ENCODE measurements at places on chromosomes 6 and 20.

GRCh38 chr6:148304976-148305375 lies 37.7 kb upstream of the SASH1 start:
- no peak for DNase-seq

DNA sequence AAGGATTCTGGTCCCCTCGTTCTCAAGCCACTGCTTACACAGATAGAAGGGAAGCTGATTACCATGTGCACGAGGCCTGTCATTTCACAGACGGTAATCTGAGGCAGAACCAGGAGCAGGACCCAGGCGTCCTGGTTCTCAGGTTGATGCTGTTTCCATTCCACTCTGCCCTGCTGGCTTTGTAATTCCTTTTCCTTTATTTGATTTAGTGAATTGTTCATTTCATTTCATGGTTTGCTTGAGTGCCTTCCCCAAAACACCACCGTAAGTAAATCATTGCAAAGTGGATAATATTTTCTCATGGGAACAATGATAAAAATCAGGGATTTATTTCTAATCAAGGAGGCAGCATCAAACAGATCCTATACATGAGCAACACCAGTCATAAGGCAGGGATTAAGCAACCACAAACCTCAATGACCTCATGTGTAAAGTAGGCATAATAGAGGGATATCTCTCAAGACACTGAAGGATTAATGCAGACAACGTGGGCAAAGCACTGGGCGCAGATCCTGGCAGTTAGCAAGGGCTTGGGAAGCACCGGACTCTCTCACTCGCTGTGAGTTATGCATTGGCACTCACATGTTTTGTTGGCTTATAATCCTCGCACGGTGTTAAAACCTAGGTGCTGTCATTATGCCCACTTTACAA lies 229.5 kb upstream of the FOXQ1 start:
- DNase-seq, result no peak

DNA sequence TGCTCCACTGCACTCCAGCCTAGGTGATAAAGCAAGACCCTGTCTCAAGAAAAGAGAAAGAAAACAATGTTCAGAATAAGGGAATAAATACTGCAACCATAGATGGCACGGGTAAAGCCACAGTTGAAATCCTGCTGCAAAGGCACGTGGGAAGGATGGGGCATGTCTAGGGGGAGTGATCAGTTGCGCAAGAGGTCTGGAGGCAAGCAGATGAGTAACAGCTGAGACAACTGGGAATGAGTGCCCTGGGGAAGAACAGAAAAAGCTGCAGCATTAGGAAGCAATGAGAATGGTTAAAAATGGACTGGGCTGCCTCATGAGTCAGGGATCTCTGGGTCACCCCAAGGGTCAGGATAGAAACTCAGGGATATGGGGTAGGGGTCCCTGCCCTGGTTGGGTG lies 96.3 kb downstream of the GMPR start:
- no peak for DNase-seq

DNA sequence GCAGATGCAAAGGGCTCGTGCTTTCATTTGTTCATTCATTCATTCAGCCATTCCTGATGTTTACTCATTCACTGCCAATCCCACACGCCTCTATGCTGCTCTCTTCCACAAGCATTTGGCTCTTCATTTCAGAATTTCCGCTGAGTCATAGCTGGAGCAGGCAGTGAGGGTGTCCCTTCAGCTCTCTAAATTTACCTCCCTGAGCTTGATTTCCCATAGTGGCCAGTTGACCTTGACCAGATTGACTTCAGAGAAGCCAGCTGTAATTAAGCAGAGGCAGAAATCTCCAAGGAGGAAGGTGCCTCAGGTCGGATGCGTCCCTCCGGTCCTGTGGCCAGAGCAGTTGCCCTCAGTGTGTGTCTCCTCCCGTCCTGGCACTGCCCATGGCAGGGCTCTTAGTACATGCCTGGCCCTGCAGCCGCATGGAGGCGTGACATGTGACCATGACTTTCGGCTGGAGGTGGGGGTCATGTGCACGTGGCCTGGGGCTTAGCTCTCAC lies 267.2 kb upstream of the ECI2 start:
- no peak for DNase-seq

DNA sequence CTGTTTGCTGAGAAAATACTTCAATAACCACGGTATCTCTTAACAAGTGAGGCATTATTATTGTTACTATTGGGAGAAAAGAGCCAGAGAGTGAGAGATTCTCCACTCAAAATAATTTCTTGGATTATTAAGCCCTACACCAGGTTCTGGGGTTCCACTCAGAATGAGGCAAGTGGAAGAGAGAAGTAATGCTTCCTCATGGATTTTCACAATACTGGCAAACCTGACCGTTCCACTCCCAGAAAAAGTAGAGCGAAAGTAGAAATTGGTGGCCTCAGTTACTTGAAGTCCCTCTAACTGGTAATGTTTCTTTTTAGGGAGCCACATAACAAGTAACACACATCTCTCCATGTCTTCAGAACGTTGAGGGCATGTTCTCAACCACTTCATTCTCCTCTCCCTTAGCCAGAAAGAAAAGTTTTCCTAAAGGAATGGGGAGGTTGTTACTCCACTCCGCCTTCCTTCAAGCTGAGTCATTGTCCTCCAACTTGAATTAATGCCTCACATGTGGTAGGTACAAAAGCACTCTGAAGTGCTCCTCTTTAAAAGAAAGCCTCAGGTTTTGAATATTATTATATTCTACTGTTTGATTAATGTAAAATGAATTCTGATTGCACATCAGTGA lies 1.9 kb downstream of the BAG2 start:
- no peak for DNase-seq

DNA sequence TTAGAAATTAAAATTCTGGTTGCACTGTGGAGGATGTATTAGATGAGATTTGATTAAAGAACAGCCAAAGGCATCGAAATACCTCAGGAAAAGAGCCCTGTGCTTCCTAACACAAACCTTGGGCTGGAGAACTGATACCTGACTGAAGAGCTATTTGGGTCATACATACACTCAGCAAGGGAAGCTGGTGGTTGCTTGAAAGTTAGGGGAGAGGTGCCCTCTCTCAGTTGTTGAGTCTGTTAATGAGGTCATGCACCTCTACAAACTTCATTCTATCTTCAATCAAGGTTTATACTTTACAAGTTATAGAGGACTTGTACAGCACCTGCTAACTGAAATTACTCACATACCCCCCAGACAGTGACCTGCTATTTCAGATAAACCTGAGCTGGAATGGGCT lies 25.5 kb downstream of the FAM184A start:
- DNase-seq, result no peak

GRCh38 chr20:15643713-15644112 lies 929.5 kb downstream of the KIF16B start:
- no peak for DNase-seq

DNA sequence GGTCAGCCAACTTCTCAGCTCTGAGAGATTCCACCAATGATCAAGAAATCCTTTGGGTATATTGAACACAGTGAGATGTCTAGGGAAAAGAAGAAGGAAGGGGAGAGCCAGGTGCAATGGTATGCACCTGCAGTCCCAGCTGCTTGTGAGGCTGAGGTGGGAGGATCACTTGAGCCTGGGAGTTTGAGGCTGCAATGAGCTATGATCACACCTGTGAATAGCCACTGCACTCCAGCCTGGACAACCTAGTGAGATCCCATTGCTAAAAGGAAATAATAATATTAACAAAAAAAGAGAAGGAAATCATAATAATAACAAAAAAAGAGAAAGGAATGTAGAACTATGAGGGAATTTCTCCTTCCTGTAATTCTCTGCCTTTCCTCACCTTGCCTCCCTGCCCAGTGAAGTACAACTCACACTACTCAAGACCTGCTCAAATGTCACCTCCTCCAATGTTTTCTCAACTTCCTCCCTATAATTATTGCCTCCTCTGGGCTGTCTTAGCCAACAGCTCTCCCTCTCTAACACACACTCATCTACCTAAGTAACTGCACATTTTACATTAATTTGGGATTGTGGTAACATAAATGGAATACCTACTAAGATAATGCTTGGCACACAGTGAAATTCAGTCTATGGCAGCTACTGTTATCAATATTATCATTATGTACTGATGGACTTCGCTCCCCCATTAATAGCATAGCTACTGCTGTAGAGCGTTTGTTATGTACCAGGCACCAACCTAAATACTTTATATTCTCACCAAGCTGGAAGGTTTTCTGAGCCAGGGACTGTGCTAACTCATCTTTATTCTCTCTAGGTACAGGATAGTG lies 103.6 kb downstream of the KIF13A start:
- no peak for DNase-seq

DNA sequence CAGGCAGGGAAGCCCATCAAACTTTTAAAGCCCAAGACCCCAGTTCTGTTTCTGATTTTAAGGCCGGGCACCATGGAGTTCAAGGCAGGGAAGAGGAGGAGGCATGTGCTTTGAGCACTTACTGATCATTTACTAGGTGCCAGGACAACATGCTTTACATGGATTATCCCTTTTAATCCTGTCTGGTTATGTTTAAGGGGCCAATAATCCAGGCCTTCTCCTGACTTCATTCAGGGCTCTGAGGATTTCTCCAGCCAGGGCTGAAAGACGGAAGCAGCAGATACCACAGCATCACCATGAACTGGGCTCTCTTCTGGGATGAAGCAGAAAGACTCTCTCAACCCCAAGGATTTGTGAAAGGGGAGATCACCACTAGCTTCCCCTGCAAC lies 4.1 kb downstream of the CCND3 start:
- DNase-seq, result no peak

- no peak for DNase-seq
Measured at GRCh38 chr20:34891166-34892062, 15.0 kb downstream of the ACSS2 start.

DNA sequence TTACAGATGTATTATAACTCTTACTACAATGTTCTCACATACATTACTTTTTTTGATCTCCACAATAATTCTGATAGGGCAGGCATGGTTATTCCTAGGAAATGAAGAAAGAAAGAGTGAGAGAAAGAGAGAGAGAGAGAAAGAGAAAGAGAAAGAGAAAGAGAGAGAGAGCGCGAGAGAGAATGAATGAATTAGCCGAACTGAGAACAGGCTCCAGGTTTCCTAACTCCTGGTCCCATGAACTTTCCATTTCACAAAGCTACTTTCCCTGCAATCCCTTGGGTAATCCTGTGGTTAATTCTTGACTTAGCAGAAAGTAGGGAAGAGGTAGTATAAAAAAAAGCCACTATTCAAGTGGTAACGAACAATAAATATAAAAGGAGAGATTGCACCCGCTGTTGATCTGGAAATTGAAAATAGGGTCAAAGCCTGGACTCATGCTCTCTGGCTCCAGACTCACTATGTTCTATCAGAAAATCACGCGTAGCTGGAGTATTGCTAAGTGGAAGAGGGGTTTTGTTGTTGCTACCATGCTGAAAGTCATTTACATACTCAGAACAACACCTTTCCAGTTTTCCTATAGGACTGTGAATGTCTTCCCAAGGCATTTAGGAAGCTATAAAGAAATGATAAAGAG lies 131.2 kb downstream of the CCDC170 start:
- DNase-seq, result no peak

GRCh38 chr6:28218312-28219248 lies 6.5 kb upstream of the ZSCAN9 start:
- DNase-seq, result no peak

GRCh38 chr6:159020011-159020410 lies 20.0 kb upstream of the RSPH3 start:
- DNase-seq, result no peak

DNA sequence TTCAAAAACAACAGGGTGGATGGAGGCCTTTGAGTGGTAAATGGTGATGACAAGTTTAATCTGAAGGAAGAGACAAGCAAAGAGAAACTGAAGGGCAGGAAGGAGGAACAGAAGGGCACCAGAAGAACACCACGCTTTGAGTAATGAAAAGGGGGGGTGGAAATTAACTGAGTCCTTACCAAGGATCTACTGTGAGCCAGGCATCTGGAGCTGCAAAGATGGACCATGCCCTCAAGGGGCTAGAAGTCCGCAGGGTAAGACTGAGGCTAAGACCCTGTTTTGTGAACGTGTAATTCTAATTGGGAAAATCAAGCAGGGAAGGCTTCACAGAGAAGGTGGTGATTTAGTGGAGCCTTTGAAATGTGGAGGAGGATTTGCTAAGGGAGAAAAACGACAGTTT lies 1.6 kb downstream of the NDRG3 start:
- DNase-seq, result no peak

DNA sequence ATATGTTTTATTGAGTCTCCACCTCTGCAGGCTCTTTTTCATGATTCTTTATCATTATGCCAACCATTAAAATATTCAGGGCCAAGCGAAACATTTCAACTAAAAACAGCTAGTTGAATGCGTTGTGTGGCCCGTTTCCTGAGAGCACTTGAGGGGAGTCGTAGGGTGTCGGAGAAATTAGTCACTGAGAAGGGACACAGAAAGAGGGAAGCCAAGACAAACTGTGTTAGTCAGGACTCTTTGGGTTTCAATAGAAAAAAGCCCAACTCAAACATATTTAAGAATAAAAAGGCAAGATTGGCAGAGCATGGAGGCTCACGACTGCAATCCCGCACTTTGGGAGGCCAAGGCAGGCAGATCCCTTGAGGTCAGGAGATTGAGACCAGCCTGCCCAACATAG lies 58.9 kb downstream of the MAFB start:
- DNase-seq, result no peak

DNA sequence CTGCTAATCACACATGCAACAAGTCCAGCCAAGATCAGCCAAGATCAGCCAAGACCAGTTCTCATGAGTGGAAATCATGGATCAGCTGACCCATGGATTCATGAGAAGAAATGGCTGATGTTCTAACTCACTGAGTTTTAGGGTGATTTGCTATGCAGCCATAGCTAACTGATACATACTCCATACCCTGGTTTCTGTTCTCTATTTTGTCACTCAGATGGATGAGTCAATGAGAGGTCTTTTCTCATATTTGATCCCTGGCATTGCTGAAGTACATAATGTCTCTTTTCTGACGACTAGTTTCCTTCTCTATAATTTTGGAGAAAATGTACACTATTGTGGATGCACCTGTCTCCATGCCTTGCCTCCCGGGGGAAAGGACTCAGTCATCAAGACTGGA lies 118.4 kb upstream of the LY86 start:
- DNase-seq, result no peak

DNA sequence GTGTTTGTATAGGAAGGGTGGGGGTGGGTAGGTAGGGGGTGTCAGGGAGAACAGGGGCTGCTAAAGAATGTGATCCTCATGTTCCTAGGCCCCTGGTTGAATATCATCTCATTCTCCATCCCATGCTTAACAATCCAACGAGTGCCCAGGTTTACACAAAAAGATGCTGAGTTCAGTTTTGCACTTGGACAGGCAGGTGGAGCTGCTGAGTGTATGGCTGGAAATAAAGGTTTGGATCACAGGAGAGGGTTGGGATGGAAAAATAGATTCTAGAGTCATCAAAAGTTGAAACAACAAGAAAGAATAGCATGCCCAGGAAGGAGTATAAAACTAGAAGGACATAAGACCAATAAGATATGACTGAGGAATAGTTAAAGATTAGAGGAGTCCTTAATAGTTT lies 14.2 kb downstream of the CHD6 start:
- DNase-seq, result no peak

DNA sequence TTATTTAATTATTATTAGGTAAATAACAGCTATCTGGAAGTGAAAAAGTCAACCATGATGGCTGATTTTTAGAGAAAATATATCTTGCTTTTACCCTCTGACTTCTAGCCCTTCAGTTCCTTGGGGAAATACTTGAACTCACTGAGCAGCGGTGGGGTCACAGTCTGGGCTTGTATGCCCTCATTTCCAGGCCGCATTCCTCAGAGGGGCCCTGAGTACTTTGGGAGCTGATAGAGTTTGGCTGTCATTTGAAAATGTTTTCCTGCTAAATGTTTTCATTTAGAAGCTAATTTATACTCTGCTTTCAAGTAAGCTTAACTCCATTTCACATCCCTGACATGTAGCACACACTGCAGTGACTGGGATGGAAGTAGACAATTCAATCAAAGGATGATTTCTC lies 1028.5 kb downstream of the KIF16B start:
- no peak for DNase-seq

Data from T-helper 9 cell (primary cell).